Airway epithelial cell (primary cell): ENCODE measurements at places on chromosomes 11 and 22. TPM values are rescaled to one million over a fixed set of nuclear protein-coding genes. Genes with fewer than 3 reads are reported as not detected.

The RTN3 gene
- total RNA-seq, result 61.7 and 71.7 TPM in 2 replicates

The NECTIN1 gene
- 112 and 157 TPM in 2 replicates for total RNA-seq

The ENDOD1 gene
- 40.3 and 41.8 TPM in 2 replicates for total RNA-seq

The SLC16A8 gene
- not detected in 2 replicates for total RNA-seq

The DCHS1 gene
- total RNA-seq, result 0.09 and 0.21 TPM in 2 replicates

The DRD2 gene
- total RNA-seq, result 0.07 TPM in 1 of 2 replicates, not detected in the other

The P2RX6 gene
- total RNA-seq, result 0.21 and 0.28 TPM in 2 replicates

The RIBC2 gene
- 0.42 and 0.46 TPM in 2 replicates for total RNA-seq

The RASGRP2 gene
- not detected in 2 replicates for total RNA-seq

The DNAJB7 gene
- total RNA-seq, result not detected in 2 replicates

The TEX54 gene
- not detected in 2 replicates for total RNA-seq
